ENCODE measurements at places on chromosomes 6 and 20.

GRCh38 chr6:36029464-36029863, 1.9 kb downstream of the MAPK14 start:
- no peak for DNase-seq

GRCh38 chr6:33839399-33840047, 35.7 kb upstream of the MLN start:
- DNase-seq, result no peak

DNA sequence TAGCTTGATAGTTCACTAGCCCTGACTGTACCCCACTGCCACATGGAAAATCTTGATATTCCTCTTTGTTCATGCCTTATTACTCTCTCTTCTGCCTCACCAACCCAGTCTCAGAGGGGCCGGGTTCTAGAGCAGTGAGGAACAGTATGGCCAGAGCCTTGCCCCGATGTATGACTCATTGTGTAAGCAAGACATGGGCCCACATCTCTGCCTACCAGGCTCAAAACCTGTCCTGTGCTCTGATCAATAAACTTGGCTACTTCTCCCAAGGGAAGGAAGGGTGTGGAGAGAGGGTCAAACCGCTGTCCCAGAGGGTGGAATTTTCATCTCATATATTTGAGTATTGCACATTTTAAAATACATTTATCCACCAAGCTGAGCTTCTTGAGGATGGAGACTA, 91.7 kb downstream of the DNAH8 start:
- DNase-seq, result no peak

- DNase-seq, result no peak
These were observed 2.9 kb downstream of the ADA start for GRCh38 chr20:44648579-44648978.

GRCh38 chr6:21444711-21445260, 148.8 kb upstream of the SOX4 start:
- DNase-seq, result no peak

DNA sequence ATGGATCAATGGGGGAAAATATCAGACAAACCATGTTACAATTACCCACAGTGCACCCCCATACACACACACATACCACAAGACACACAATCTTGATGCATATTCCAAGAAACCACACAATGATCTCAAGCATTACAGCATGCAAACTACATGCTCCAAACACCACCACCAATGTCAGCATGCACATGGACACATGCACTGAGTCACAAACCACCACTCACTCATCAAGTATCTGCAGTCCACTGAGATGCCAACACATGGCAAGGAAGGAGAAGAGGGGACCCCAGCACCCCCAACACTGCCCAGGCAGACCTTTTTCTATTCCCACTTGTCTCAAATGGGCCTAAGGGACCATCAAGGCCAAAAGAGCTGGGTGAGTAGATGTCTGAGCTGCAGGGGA, 91.6 kb downstream of the PREX1 start:
- no peak for DNase-seq

DNA sequence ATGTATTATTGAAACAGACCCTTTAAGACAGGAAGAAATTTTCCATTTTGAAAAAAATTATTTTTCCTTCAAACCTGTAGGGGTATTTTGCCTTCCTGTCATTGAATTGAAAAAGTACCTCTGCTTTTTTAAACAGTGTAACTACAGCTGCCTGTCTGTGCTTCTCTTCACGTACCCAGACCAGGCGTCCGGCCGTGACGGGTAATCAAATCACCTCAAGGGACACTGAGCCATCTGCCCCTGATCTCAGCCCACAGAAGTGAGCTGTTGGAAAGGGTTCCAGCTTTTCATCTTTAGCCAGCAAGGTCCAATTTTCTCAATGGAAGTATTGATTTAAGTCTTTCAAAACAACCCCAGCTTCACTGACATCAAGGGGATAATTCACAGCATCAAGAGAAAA, 58.0 kb downstream of the SLC35D3 start:
- DNase-seq, result no peak

GRCh38 chr6:33423777-33424176, 3.9 kb downstream of the SYNGAP1 start:
- DNase-seq, result no peak

GRCh38 chr6:165487347-165487746, 175.7 kb downstream of the PDE10A start:
- no peak for DNase-seq

DNA sequence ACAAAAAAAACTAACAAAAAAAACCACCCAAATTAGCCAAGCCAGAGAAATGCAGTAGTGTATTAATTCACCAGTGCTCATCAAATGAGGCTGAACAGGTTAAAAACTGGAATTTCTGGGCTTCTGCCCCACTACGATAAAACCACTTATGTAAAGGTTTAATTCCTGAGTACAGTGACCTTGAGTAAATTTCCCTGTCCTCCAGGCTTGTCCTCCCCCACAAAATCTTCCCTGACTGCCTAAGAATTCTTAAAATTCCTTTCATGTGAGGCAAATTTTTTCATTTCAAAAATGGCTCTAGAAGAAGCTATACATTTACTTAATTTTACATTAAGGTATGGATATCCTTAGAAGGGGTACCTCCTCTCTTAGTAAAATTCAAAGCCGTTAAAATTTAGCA, 80.1 kb upstream of the ID4 start:
- DNase-seq, result no peak

DNA sequence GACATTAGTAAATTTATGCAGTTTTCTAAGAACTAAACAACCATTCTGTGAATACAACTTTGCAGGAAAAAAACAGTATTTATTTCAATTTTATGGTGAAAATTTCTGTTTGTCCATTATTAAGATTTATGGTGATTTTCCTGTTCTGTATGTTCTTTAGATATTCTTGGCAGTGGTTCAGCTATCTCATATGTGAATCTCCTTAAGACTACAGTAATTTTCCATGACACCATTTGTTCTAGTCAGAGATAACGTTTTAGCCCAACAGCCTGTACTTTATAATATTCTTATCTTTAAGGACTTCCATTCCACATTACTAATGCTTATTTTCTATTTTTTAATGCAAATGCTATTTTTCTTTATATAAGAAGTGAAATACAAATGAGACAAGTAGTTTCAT, 504.0 kb downstream of the RFPL4B start:
- no peak for DNase-seq

DNA sequence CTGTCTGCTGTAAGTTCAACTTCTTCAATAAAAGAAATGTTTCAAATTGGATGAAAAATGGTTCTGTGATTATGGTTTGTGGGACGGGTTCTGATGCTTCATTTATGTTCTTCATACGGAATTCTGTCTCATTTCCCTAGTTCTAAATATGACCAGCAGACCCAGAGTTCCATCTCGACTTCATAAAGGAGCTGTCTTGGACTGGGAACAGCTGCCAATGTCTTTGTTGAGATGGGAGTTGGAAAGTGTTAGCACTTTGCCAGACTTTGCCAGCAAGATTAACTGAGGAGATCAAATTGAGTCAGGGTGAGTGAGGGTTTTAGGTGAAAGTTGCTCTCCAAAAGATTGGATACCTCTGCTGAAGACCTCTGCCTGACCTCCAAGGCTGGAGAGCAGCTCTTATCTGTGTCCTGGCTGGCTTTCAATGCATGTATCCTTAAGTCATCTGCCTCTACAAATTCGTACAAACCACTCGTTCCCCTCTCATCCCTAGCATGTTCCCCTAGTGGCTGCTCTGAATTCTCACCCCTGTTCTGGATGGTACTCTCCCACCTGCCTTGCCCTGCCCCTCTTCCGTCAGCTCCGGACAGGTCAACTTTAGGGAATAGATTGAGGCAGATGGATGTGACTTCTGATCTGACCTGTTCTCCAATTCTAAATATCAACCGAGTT, at the start of gene EFCAB8:
EFCAB8 (plus strand) TSS at position 223 of the 672 bp plus-strand sequence. CDS start 4,870 bp downstream, outside the sequence.
- DNase-seq, result no peak

- no peak for DNase-seq
These were observed 621 bp downstream of the GPR63 start for GRCh38 chr6:96836631-96837080.

- DNase-seq, result no peak
These were observed 50.4 kb upstream of the MDGA1 start for GRCh38 chr6:37748118-37748517.

- DNase-seq, result no peak
These were observed 244.4 kb downstream of the GMPR start for GRCh38 chr6:16482702-16483314.

DNA sequence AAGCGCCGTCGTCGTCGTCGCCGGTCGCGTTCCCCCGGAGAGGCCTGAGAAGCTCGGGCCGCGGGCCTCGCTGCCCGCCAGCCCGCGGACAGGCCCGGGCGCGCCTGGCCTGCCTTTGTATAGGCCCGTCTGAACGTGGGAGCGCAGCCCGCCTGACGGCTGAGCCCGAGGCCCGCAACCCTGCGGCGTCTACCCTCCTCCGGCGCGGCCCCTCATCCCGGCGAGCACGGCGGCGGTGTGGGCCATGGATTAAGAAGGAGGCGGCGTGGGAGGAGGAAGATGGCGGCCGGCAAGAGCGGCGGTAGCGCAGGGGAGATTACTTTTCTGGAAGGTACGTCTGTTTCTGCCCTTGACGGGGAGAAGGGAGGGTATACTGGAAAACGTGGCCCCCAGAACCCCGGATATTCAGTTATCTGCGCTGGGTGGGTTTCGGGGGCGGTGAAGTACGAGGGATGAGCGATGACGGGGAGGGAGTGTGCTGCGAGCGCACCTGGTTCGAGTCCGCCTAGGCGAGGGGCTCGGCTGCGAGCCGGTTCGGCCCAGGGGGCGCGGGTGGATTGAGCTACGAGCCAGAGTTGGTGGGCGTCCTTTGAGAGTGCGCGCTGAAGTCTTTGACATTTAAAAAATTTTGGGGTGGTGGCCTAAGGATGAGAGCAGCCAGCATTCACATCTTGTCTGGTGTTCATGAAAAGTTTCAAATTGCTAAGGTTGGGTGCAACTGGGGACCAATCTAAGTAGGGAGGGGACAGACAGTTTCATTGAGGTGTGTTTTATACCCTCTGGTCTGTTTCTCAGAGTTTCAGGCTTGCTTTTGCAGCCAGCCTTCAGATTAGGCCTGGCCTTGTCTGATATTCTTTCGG, 796 bp downstream of the SENP6 start:
- peak; percentile 66 for DNase-seq

GRCh38 chr6:53465732-53466131, 79.2 kb downstream of the GCLC start:
- DNase-seq, result no peak

GRCh38 chr6:170081556-170081955, 209.3 kb downstream of the DLL1 start:
- no peak for DNase-seq

GRCh38 chr20:43658069-43658722, 8.7 kb upstream of the MYBL2 start:
- no peak for DNase-seq

GRCh38 chr6:127146932-127147331, 28.5 kb downstream of the RSPO3 start:
- DNase-seq, result no peak

DNA sequence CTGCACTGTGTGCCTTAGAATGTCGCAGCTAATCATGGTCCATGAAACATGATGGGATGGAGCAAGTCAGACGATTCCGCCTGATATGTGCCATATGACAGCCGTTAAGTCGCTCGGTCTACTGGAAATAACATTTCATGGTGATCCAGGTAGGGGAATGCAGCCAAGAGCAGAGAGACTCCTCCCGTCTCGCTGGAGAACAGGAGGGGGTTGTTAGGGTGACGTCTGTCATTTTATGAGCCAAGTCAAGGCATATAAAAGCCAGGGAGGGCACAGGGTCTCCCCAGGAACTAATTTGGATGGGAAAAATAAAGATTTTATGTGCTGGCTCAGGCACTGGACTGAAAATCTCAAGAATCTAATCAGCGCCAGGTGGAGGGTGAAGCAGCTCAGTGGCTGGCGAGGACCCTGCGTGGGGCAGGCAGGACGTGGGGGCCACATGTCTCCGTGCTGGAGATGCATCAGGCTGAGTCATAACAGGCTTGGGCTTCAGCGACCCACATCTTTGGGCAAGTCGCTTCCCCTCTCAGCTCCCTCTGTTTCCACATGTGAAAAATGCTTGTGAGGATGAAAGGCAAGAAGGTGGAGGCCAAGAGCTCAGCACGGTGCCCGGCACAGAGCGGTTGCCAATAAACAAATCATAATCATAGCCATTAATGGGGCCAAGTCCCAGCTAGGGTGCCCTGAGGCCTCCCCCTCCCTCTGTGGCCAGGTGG, 234.6 kb downstream of the ANKRD60 start:
- DNase-seq, result no peak
